ENCODE measurements at places on chromosomes 16 and 17. TPM values are rescaled to one million over a fixed set of nuclear protein-coding genes. Genes with fewer than 3 reads are reported as not detected.
A peak's percentile ranks its signal among the peaks of the same experiment; 100 is the strongest.

- DNase-seq = no peak
- no peaks in the 10 kb centered on the region for H3K36me3 ChIP-seq
- no peak overlapping the region for H3K27ac ChIP-seq
- no peaks in the 10 kb centered on the region for H3K4me1 ChIP-seq
- H3K27me3 ChIP-seq = no peaks in the 10 kb centered on the region
Measured at GRCh38 chr17:6508519-6509030, 47.8 kb downstream of the PITPNM3 start.

DNA sequence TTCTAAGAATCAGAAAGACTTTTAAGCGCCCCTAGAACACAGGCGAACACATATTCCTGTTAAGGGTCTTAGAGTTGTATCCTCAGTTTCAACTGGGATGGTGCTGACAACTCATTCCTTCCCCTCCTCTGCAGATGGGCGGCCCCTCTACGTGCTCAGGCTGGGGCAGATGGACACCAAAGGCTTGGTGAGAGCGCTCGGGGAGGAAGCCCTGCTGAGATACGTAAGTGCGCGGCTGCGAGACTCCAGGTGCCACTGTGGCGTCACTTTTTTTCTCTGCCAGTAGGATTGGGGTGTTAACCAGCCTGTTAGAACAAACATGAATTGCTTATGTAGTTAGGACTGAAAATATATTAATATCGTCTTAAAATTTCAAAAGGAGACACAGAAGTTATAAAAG is 62.7 kb downstream of the SEC14L1 start:
- H3K36me3 ChIP-seq = peaks cover 68% of the 10 kb centered on the region
- no peaks in the 10 kb centered on the region for H3K4me1 ChIP-seq

Gene CIBAR2
- total RNA-seq = not detected

- H3K4me1 ChIP-seq = no peaks in the 10 kb centered on the region
- H3K4me3 ChIP-seq = no peak overlapping the region
- DNase-seq = no peak
- no peak overlapping the region for H3K27ac ChIP-seq
- H3K36me3 ChIP-seq = no peaks in the 10 kb centered on the region
- no peaks in the 10 kb centered on the region for H3K27me3 ChIP-seq
Measured at GRCh38 chr16:64450177-64450576, 671.7 kb downstream of the CDH11 start.

GRCh38 chr17:17921192-17922069 is 50.8 kb downstream of the TOM1L2 start:
- no peaks in the 10 kb centered on the region for H3K27me3 ChIP-seq
- H3K4me1 ChIP-seq = peaks cover 15% of the 10 kb centered on the region
- no peaks in the 10 kb centered on the region for H3K36me3 ChIP-seq
- peak; percentile 54 for DNase-seq
- H3K27ac ChIP-seq = peak overlapping the region; percentile 72

DNA sequence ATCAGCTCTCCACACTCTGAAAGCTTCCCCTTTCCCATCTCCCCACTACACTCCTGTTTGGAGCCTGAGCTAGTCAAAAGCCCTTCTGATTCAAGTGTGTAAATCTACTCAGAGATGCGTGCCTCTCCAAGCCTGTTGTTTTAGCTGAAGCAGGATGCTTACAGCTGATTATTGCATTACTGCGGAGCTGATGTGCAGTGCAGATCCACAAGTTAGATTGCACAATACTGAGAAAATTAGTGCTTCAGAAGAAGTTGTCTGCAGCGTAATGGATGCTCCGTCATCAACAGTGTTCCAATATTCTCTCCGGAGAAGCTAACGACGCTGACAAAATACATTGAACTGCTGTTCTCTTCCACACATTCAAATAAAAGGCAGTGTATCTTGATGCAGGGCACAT is 44.8 kb upstream of the NLRP1 start:
- H3K4me1 ChIP-seq = no peaks in the 10 kb centered on the region
- H3K27me3 ChIP-seq = peaks cover 41% of the 10 kb centered on the region
- DNase-seq = no peak
- H3K36me3 ChIP-seq = no peaks in the 10 kb centered on the region

Gene CDRT15
- not detected for total RNA-seq

DNA sequence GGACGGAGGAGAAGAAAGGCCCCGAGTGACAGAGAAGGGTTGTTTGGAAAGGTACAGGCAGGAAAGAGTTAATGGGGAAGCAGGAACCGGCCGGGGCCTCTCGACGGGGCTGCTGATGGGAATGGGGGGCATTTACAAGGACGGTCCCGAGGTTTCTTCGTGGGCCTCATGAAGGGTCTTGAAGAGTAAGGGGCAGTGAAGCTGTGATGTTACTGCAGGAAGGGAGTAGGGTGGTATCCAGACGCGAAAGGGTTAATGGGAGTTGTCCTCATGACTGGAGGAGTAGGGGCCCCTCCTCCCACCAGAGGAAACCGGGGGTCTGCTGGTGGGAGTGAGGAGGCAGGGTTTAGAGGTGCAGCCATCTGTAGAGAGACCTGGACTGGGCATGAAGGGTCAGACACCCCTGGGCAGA is 481 bp downstream of the PDK2 start:
- no peak overlapping the region for H3K27ac ChIP-seq
- H3K27me3 ChIP-seq = peaks cover 10% of the 10 kb centered on the region
- no peaks in the 10 kb centered on the region for H3K36me3 ChIP-seq
- peak overlapping the region; percentile 34 for H3K4me3 ChIP-seq
- peaks cover 9% of the 10 kb centered on the region for H3K4me1 ChIP-seq
- DNase-seq = no peak

- H3K27me3 ChIP-seq = no peaks in the 10 kb centered on the region
- no peak for DNase-seq
Measured at GRCh38 chr17:12665263-12666210, at the start of gene MYOCD. MYOCD (plus strand) TSS chr17:12665890; CDS start chr17:12666189, 299 bp downstream.

GRCh38 chr17:57993471-57994365 is 5.7 kb upstream of the VEZF1 start:
- H3K27me3 ChIP-seq = no peaks in the 10 kb centered on the region
- no peak overlapping the region for H3K27ac ChIP-seq
- H3K36me3 ChIP-seq = peaks cover 13% of the 10 kb centered on the region
- no peak overlapping the region for H3K4me3 ChIP-seq
- DNase-seq = no peak

DNA sequence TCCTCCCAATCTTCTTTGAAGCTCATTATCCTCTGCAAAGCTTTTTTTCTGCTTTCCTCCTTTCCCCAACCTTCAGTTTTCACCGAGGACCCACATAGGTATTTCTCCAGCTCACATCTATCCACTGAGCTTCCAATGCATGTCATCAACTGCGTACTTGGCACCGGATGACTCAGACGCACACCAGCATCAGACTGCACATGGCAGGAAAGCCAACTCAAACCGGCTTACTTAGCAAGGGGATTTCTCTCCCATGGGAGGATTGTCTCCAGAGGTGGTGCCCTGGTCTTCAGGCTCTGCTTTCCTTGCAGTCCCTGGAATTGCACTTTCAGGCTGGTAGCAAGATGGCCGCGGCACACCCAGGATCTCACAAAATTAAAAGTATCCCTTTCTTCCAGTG is 1.7 kb upstream of the AKTIP start:
- H3K27ac ChIP-seq = no peak overlapping the region
- DNase-seq = no peak
- peaks cover 16% of the 10 kb centered on the region for H3K4me1 ChIP-seq
- no peaks in the 10 kb centered on the region for H3K36me3 ChIP-seq

DNA sequence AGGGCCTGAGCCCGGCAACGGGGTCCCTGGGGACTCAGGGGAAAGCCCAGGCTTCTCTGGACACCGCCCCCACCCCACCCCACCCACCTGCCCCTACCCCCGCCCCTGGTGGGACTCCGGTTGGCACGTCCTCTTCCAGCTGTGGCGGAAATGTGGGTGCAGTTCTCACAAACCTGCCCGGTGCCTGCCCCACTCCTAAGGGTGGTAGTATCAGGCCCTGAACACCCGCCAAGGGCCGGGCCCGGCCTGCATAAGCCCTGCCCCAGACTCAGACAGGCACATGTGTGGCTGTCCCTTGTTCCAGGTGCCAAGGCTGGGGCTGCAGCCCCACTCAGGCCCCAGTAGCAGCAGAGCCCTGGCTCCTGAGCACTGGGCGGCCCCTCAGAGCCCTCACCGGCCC is 58.1 kb downstream of the ACTG1 start:
- no peak for DNase-seq
- no peaks in the 10 kb centered on the region for H3K36me3 ChIP-seq
- no peak overlapping the region for H3K4me3 ChIP-seq
- H3K27ac ChIP-seq = no peak overlapping the region
- no peaks in the 10 kb centered on the region for H3K27me3 ChIP-seq

GRCh38 chr16:87464691-87465300 is 28.0 kb downstream of the ZCCHC14 start:
- H3K27me3 ChIP-seq = no peaks in the 10 kb centered on the region
- H3K4me1 ChIP-seq = peaks cover 32% of the 10 kb centered on the region
- peak overlapping the region; percentile 54 for H3K27ac ChIP-seq
- peaks cover 3% of the 10 kb centered on the region for H3K36me3 ChIP-seq
- peak overlapping the region; percentile 3 for H3K4me3 ChIP-seq

- DNase-seq = no peak
- peaks cover 42% of the 10 kb centered on the region for H3K27me3 ChIP-seq
- H3K4me1 ChIP-seq = no peaks in the 10 kb centered on the region
- H3K36me3 ChIP-seq = no peaks in the 10 kb centered on the region
Measured at GRCh38 chr16:15781650-15782049, 75.2 kb downstream of the MYH11 start.

GRCh38 chr16:49701065-49701685 is 154.7 kb downstream of the ZNF423 start:
- H3K27me3 ChIP-seq = peaks cover 48% of the 10 kb centered on the region
- H3K36me3 ChIP-seq = no peaks in the 10 kb centered on the region
- peaks cover 6% of the 10 kb centered on the region for H3K4me1 ChIP-seq

DNA sequence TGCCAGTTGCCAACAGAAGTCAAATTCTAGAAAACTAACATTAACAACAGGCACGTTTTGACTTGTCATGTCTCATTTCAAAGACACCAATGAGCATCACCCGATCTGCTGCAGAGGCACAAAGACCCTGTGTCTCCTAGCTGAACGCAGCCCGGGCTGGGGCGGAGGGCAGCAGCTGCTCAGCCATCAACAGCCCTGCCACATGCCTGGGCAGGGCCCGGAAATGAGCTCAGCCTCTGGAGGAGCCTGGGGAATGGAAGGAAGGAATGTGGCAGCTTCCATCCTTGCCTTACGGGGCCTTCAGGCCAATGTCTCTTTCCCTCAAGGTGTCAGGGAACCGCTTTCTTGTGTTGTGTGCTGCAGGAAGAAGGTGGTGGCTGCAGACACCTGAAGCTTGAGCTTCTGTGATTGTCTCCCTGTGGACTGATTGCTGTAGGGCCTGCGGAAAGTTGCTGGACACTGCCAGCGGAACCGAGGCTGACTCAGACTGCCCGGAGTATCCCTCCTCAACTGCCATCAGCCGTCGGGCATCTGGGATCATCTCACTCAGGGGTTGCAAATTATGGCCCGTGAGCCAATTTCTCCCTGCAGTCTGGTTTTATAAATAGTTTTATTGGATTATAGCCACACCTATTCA is 7.3 kb downstream of the CDH13 start:
- DNase-seq = no peak
- no peaks in the 10 kb centered on the region for H3K36me3 ChIP-seq
- H3K27ac ChIP-seq = no peak overlapping the region
- H3K4me1 ChIP-seq = no peaks in the 10 kb centered on the region
- H3K27me3 ChIP-seq = peaks cover 4% of the 10 kb centered on the region

Gene HEATR9
- total RNA-seq = not detected

DNA sequence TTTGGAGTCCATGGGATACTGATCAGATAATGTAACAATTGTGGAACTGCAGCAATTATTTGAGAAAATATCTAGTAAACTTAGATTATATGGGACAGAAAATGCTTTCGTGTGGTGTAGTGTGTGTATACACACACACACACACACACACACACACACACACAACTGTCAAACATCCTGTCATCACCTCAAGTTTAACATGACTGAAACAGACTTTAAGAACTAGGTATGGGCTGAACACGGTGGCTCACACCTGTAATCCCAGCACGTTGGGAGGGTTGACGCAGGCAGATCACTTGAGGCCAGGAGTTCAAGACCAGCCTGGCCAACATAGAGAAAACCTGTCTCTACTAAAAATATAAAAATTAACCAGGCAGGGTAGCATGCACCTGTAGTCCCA is 544 bp upstream of the EVI2A start:
- H3K36me3 ChIP-seq = peaks cover 13% of the 10 kb centered on the region
- H3K4me1 ChIP-seq = no peaks in the 10 kb centered on the region
- no peak overlapping the region for H3K4me3 ChIP-seq

DNA sequence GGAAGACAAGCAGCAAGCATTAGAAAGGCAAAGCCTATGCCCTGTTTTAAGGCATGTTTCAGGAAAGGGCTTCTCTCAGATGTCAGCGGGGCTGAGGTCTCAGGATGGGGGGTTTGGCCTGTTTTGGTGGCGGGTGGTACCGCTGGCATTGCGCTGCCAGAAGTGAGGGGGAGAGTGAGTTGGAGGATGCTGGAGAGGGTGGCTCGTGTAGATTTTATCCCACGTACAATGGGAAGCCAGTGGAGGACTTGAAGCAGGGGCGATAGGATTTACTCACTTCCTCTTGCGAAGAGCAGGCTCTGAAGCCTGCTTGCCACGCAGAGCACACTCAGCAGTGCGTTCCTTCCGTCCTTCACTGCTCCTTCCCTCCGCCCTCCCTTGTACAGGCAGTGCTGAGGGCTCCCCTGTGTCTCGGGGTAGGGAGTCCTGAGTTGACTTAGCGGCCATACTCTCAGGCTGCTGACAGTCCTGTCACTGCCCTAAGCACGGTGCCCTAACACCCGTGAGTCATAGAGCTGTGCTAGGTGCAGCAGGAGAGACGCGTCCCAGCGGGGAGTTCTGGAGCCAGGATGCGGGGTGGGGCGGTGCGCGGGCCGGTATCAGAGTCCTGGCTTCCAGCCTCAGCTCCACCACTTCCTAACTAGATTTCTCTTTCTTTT is 113.1 kb downstream of the SNX29 start:
- no peak overlapping the region for H3K27ac ChIP-seq
- H3K4me3 ChIP-seq = no peak overlapping the region
- peak; percentile 45 for DNase-seq
- no peaks in the 10 kb centered on the region for H3K27me3 ChIP-seq
- H3K4me1 ChIP-seq = peaks cover 19% of the 10 kb centered on the region

Gene KRT17
- not detected for total RNA-seq

Gene CDR2L
- 16.0 TPM for total RNA-seq

Gene LGALS9B
- total RNA-seq = not detected

DNA sequence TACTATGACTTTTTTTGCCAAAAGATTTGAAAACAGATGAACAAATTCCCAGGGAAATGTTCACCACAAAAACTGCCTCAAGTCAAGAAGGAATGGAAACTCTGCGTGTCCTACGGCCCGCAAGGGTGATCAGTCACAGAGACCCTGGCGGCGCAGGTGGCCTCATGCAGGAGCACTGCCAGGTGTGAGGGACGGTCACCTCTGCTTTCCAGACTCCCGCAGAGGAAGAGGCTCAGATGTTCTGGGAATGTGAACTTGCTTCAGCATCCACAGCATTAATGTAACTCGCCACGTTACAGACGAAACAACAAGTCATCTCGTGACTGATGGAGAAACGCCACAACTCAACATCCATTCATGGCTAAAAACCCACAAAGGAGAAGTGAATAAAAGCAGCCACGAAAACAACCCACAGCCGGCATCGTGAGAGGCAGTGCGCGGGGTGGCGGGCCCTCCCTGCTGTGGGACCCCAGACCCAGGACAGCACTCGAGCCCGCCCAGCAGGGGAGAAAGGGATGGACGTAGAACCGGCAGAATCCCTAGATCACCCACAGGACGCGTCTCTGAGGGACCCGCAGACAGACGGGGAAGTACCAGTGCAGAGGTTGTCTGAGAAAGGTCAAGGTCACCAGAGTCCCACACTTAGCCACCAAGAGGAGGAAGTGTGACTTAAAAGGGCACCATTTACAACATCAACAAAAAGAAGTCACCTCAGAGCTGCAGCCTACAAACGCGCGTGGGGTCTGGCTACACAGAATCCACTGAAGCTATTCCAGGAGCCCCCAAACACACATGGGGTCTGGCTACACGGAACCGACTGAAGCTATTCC is 76.9 kb upstream of the GNG13 start:
- H3K4me1 ChIP-seq = no peaks in the 10 kb centered on the region
- DNase-seq = no peak
- H3K27ac ChIP-seq = no peak overlapping the region
- H3K4me3 ChIP-seq = no peak overlapping the region

Measured in K562 (cell line).